Activated naive CD8-positive, alpha-beta T cell treated with anti-CD3 and anti-CD28 coated beads for 36 hours (primary cell): ENCODE measurements at places on chromosomes 1 and 21.

- no peak for DNase-seq
Observed at GRCh38 chr1:193036337-193037047, 22.7 kb downstream of the UCHL5 start.

- DNase-seq = no peak
Observed at GRCh38 chr1:183246436-183246835, 60.4 kb downstream of the LAMC2 start.

DNA sequence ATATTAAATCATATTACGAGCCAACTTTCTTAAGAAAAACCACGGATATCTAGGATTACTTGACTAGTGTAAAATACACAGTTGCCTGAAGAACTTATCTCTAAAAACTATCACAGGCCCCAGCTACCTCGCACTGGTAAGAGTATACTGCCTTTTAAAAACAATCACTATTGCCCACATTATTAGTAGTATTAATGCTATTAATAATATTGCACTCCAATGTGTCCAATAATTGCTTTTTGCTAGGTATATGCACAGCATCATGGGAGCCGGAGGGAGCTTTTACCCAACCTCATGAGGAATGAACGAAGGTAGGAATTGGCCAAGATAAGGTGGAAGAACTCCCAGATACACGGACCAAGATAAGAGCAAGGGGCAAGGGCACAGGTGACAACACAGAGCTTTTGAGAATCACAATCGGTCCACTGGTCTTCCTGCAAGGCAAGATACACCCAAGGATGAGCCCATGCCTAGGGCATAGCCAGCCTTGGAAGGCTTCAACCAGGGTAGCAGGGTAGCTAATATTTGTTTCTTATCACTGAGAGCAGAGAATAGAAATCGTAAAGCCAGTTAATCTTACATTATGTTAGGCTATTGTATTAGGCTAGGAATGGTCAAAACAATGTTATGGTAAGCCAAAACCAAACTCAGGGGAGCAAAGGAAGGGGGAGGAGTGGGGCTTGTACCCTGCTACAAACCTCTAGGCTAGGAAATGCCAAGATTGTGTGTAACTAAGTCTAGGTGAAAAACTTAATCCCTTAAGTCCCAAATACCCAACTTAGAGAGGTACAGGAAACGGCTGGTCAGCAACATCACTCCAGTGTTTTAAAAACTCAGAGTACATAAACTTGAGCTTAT, 9.4 kb downstream of the GLUL start:
- DNase-seq = no peak

- no peak for DNase-seq
Observed at GRCh38 chr1:226166341-226166740, 20.2 kb downstream of the ACBD3 start.

- no peak for DNase-seq
Observed at GRCh38 chr1:98672189-98672588, 10.7 kb downstream of the SNX7 start.

GRCh38 chr21:19609611-19610010, 1206.0 kb upstream of the TMPRSS15 start:
- no peak for DNase-seq

DNA sequence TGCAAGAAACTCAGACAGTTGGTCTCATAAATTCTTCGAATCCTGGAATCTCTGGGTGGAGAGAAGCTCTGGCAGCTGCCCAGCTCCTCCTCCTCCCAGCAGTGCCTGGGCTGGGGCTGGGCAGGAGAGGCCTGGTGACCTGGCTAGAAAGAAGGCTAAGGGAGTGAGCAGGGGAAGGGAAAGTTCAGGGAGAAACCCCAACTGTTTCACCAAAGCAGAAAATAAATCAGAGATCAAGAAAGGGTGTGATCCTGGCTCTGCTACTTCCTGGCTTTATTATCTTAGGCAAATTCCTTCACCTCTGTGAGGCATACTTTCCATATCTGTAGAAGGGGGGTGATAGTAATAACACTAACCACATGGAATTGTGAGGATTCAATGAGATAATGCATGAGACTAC, 8.8 kb upstream of the COL16A1 start:
- no peak for DNase-seq

DNA sequence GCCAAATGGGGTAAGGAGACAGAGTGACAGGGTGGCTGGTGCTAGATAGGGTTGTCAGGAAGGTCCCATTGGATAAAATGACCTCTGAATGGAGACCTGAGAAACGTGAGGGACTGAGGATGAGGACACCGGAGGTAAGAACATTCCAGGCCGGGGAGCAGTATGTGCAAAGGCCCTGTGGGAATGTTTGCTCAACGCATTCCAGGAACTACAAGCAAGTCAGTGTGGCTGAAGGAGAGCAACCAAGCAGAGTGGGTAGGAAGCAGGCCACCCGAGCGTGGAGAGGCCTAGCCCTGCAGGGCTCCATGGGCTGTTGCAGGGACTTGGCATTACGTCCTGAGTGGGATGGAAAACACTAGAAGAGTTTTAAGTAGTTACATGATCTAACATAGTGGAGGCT, 185.6 kb downstream of the ZBTB18 start:
- no peak for DNase-seq

GRCh38 chr1:45134461-45134873, 71.9 kb downstream of the ZSWIM5 start:
- no peak for DNase-seq

DNA sequence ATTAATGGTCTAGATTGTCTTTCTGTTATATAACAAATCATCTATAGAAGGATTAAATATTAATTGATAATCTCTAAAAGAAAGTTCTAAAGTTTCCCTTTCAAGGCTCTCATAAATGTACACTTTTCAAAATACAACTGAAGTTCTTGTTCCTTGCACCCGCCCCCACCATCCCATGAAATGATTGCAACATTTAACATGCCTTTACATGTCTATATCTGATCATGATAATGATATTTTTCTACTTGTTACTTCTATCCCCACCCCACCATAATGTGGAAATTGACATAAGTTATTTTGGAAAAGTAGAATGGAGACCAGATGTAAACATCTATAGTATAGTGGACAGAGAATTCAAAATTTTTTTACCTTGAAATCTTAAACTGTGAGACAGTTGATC, 186.6 kb downstream of the NTNG1 start:
- no peak for DNase-seq

DNA sequence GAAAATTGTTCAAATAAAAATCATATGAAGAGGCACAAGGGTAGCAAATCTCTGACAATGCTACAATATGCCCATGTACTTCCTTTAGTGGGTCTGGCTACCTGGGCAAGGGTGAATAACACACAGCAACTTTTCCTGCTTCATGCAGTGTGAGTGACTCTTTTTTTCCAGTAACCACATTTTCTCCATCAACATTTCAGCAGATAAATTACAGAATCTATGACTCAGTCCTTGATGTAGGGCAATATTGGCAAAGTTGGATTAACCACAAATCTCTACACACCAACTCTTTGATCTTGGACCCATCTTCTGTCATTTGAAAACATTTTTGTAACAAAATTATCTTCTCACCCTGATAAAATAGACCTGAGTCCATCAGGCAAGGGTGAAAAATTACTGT, 31.7 kb downstream of the ERICH3 start:
- no peak for DNase-seq

GRCh38 chr1:181257117-181257516, 168.6 kb downstream of the IER5 start:
- DNase-seq = no peak

DNA sequence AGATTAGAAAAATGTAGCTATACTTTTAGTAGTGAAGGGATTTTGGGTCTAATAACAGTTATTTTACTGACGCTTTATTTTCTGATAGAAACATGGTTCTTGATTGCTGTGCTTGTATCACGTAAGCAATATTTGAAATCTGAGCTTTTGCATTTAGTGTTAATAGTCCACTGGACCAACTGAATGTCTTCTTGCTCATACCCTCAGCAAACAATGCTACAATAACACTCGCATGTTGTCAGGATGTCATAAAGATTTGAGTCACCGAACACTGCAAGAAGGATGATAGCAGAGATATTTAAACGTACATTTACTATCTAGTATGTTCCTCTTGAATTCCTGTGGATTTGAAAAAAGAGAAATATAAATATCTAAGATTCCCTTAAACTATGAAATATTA, 7.5 kb downstream of the DYRK1A start:
- no peak for DNase-seq

GRCh38 chr1:158026651-158027050, 33.2 kb downstream of the KIRREL1 start:
- no peak for DNase-seq

- no peak for DNase-seq
Observed at GRCh38 chr1:55726994-55727393, 511.8 kb upstream of the USP24 start.

DNA sequence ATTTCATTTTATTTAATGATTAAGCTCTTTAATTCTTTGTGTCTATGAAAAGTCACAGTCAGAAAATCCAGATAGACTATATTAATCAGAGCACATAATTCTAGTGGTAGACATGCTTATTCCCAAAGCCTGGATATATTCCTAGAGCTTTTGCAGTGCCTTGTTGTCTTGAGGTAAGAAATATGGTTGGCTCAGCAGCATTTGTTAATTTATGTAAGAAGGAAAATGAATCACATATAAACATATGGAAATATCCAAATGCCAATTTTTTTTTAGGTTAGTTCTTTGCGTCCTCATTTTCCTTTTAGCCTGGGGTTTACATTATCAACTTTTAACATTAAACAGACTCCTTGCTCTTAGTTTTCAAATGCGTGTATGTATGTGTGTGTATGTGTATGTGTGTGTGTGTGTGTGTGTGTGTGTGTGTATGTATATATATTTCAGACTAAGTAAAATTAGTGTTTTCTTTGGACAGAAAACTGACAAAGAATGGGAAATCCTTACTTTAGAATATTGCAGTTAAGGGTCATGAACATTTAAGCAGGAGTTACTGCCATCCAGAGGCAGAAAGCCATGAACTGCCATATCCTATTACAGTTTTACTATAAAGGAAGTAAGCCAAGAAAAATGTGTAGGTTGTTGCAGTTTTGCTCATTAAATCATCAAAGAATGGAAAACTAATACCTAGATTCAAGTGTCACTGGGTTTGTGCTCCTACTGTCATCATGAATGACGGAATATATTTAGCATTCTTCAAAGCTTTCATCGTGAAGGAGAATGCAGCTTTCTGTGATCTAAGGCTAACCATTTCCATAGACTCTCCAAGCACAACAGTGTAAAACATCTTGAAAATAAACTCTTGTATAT, 477.1 kb upstream of the NR5A2 start:
- no peak for DNase-seq

GRCh38 chr1:192904438-192904895, 95.6 kb downstream of the RGS2 start:
- no peak for DNase-seq

DNA sequence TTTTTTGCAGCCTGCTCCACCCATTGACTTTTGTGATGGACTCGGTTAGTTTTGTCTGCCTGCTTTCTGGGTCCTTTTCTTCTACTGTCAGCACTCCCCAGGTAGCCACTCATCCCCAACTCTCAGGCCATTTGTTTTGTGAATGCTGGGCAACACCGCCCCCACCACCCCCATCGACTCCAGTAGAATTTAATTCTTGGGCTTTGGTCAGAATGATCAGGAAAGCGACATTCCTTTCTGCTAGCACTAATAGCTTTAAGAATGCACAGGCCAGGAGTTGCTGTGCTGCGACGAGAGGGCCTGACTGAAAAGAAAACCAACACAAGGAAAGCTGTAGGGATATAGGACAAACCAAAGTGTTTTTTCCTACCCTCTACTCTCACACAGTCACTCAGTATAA, 144.4 kb downstream of the CDC7 start:
- no peak for DNase-seq

DNA sequence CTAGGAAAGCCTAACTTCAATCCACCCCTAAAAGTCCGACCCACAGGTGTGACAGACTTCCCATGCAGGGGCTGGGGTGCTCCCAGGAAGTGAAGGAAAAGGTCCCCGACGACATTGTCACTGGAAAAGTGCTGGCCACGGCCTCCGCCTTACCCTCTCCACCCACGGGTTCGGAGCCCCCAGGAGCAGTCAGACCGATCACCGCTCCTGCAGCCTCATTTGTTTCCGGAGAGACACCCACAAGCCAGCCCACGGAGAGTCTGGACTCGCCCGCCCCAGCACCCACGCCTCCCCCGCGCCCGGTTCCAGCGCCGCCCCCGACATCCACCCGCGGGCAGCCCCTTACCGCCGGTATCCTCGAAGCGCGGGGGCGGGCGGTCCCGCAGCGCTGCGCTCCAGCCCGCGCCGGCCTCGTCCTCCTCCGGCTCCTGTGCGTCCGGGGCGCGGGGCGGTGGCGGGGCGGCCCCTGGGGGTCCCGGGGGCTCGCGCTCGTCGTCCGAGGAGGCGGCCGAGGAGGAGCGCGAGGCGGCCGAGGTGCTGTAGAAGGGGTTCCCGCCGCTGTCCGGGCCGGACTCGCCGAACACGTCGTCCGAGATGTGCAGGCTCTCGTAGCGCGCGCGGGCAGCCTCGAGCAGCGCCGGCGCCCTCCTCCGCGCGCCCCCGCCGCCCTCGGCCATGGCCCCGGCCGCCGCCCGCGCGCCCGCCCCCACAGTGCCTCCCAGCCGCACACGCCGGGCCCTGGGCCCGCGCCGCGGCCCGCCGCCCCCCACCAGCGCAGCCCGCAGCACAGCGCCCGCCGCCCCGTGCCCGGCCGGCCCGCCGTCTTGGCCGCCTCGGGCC, 660 bp downstream of the PGBD5 start:
- no peak for DNase-seq

DNA sequence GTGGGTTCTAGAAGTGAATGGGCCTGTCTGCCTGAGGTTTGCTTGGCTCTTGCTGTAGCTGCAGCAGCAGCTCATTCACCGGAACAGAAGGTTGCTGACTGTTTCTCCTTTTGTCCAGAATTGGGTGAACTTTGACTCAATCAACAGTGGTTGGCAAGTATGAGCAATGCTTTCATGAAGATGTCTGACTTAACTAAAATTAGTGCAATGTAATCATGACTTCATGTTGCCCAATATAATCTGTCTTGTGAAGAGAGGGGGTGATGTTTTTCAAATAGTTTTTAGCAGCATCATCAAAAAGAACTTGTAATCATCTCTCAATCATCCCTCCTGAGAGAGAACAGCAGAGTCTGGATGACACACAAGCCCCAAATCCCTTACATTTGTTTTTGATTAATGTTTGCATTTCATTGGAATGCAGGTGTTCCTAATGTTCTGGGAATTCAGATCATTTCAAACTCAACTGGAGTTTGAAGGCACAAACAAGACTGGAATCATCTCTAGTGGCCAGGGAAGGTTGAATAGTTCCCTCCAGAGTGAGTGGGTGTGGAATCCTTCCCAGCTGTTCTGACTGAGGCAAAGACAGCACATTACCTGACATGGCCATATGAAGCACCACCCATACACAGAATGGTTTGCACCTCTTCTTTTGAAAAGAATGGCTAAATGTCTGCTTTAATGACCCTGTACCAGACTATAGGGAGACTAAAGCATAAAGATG, 82.9 kb downstream of the HLX start:
- no peak for DNase-seq

- no peak for DNase-seq
Observed at GRCh38 chr1:200899954-200900867, 5.5 kb downstream of the INAVA start.

- no peak for DNase-seq
Observed at GRCh38 chr1:203038217-203038741, 12.0 kb downstream of the PPFIA4 start.

GRCh38 chr1:235207209-235207565, 46.1 kb upstream of the RBM34 start:
- DNase-seq = peak; percentile 33
